ENCODE measurements at places on chromosomes 7 and 10.

DNA sequence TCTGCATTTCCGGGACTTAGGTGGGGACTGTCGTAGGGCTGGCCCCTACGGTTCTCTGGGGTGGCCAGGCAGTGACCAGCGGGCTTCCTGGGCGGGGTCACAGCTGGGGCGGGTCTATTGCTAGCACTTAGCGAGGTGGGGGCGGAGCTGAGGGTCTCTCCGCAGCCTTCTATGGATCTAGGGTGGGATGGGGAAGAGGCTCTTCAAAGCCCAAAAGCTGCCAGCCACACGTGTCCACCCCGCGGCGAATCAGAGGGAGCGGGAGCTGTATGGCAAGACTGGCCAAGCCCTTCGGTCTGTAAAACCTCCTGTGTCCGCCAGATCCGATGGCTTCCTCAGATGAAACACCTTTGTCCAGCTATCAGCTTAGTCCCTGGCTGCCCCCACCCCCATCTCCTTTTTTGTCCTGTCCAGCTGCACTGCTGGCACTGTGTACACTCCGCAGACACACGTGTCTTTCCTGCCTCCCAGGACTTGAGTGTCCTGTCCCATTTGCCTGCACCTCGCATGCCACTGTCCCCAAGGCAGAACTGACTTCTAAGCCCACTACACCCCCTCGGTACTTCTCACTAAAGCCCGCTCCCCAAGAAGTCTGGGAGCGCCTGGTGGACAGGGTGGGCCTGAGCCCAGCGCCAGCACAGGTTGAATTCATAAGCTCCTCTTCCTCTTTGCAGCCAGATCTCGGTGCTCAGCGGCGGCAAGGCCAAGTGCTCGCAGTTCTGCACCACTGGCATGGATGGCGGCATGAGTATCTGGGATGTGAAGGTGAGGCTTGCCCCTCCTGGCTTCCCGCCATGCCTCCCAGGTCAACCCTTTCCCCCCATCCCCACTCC is 14.8 kb downstream of the PDAP1 start:
- no peak for DNase-seq

DNA sequence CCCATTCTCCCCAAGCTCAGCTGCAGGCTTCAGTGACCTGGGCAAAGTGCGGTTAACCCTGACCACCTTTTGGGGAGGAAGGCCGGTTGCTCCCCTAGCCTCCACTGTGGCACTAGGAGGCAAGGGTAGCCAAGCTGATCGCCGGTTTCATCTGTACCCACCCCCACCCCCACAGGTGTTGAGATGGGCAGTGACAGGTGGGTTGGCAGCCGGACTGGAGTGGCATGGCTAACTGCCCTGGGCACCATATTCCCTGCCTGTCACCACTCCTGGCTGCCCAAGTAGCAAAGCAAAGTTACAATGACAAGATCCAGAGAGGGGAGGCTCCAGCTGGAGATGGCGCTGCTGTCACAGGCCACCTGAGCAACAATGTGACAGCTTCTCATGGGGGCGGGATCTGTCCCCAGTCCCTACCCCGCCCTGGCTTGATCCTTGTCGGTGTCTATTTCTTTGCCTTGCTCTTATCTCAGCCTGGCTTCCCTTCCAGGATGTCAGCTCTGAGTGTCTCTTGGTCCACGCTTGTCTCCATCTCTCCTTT is 27.0 kb upstream of the BMS1 start:
- no peak for DNase-seq

DNA sequence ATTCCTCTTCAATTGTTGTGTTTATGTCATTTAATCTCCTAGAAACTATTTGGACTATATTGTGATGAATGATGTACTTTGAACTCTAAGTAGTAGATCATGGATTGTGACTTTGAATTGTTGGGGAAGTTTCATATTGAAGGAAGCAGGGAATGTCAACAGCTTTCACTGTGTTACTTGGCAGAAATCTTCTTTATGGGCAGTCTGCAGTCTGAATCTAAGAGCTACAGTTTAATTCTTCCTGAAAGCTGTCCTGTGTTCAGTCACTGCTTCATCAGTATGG is 91.6 kb downstream of the PPP1R9A start:
- DNase-seq: no peak

DNA sequence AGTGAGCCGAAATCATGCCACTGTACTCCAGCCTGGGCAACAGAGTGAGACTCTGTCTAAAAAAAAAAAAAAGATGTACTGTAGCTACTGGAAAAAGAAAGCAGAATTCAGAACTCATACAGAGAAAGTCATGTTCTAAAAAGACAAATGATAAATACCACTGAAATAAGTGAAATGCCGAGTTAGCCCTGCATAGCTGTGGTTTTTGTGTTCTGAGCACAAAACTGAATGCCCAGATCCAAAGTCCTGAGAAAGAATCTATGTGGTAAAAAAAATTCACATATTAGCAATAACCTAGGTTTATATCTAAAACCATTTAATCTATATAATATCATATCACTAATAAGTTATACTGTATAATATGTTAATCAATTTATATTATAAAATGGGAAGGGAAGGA is 29.3 kb upstream of the HECW1 start:
- DNase-seq: no peak

All from activated T-cell treated with anti-CD3 and anti-CD28 coated beads for 1 hour (primary cell).